Activated naive CD4-positive, alpha-beta T cell (primary cell): ENCODE measurements at places on chromosomes 6 and 20.

DNA sequence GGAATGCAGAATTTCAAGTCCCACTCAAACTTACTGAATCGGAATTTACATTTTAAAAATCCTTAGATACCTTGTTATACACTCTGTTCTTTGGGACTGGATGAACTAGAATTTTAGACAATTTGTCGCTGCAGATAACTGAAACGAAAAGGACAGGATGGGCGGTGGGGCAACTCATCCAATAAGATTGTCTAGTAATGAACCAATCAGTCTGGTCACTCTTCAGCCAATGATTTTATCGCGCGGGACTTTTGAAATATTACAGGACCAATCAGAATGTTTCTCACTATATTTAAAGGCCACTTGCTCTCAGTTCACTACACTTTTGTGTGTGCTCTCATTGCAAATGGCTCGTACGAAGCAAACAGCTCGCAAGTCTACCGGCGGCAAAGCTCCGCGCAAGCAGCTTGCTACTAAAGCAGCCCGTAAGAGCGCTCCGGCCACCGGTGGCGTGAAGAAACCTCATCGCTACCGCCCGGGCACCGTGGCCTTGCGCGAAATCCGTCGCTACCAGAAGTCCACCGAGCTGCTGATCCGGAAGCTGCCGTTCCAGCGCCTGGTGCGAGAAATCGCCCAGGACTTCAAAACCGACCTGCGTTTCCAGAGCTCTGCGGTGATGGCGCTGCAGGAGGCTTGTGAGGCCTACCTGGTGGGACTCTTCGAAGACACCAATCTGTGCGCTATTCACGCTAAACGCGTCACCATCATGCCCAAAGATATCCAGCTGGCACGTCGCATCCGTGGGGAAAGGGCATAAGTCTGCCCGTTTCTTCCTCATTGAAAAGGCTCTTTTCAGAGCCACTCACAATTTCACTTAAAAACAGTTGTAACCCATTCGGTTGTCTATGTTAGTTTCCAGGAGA, 41.9 kb upstream of the HFE start:
- no peak for DNase-seq

DNA sequence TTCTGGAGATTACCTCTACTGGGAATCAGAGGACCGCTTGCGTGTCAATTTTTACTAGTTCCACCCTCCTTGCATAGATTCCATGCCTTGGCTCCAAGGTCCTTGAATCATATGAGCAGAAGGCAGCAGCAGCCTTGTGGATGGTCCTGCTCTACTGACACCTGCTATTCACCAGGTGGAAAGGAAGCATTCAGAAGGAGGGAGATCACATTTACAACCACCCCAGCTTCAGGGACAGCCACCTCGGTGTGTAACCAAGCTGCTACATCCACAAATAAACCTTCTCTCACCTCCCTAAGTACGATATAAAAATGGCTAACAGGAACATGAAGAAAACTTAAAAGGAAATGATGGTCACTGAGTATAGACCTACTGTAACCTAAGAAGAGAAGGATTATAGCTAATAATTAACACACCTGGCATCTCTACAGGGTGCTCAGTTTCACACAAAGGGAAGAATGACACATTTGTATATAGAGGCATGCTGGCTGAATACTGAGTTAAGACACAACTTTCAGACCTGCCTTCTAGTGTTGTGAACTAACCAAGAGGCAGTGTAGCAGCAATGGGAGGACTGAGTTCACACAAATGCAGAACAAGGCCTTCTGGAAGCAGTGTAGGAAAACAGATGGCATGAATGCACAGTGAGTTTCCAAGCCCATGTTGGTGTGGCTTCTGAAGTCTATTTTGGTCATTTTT, 46.3 kb upstream of the SRPK1 start:
- no peak for DNase-seq

- DNase-seq: no peak
Measured at GRCh38 chr20:34970193-34970840, 14.6 kb downstream of the MYH7B start.

- no peak for DNase-seq
Measured at GRCh38 chr6:33112148-33112547, 36.4 kb downstream of the HLA-DPB1 start.

GRCh38 chr6:3916211-3916610, 67.0 kb downstream of the FAM50B start:
- DNase-seq: no peak

DNA sequence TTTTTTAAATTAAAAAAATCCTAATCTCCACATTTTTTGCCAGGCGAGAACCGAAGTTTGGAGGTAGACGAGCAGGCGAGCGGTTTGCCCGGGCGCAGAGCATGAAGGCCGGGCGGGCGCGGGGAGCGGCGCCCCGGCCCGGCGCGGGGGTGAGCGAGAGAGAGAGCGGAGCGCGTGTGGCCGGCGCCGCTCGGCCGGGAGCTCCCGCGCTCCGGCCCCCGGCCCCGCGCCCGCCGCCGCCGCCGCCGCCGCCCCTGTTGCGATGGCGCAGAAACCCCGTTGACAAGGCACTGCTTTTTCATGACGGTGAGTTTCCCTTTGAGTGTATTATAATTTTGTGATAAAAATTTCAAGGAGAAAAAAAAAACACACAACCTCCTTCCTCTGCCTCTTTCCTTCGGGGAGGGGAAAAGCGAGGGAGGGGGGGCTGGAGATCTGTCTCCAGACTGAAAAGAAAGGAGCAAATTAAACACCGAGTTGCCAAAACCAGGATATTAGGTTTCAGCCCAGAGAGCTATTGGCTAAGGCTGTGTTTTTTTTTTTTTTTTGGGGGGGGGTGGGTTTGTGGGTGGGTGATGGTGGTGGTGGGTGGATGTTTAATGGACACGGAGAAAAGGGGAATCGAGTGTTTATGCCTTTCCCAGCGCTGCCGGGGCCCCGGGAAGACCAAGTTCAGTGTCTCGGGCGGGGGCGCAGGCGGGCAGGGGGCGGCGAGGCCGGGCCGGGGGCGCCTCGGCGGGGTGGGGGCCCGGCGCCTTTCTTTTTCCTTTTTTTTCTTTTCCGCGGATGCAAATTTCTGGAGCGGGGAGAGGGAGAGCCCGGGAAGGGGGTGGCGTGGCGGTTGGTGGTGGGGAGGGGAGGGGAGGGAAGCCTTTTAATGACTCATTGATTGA, at the start of gene BICRAL:
TSS of gene BICRAL (plus strand) at position 257 of the 893 bp plus-strand sequence. CDS start 39,971 bp downstream, outside the sequence.
- DNase-seq: peak; percentile 43

GRCh38 chr6:130697995-130698535, 129.1 kb upstream of the SMLR1 start:
- DNase-seq: no peak

GRCh38 chr6:56794421-56794820, 151.7 kb upstream of the DST start:
- DNase-seq: no peak

DNA sequence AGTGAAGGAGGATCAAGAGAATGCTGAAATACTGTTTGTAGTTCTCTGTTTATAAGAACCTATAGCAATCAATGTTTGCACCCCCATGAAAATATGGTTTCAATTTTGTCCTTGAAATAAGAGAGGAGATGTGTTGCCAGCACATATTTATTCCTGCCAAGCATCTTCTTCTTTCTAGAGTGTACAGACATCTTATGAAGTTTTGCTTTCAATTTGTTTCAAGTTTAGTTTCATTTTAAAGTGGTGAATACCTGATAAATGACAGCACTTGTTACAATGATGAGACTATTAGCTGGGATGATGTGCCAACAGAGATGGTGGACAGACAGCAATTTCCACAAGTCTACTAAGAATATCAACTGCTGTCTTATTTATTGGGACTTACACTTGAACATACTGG, 39.2 kb upstream of the CENPW start:
- DNase-seq: no peak

- DNase-seq: no peak
Measured at GRCh38 chr6:11852061-11852651, 73.6 kb upstream of the ADTRP start.

GRCh38 chr20:22533823-22534751, 50.3 kb downstream of the FOXA2 start:
- no peak for DNase-seq

GRCh38 chr20:47295921-47296426, 60.5 kb downstream of the ZMYND8 start:
- DNase-seq: no peak

- DNase-seq: no peak
Measured at GRCh38 chr6:135496800-135497411, 634 bp downstream of the AHI1 start.

- DNase-seq: no peak
Measured at GRCh38 chr6:161682982-161683381, 409.1 kb upstream of the AGPAT4 start.

DNA sequence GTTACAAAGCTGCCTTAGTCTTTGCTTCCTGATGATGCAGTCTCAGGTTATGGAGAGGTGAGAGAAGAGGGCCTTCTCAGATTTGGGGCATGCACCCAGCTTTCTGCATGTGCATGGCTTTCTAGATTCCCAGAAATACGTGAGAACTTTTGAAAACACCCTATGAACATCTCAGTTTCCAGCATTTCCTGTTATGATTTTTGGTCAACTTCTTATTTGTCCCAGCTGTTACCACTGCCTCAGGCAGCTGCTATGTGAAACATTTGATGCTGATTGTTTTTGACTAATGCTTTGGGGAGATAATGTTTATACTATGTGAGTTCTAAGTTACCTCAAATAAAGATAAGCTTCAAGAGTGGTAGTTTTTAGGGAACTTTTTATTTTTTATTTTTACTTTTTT, 9.5 kb upstream of the SNAP25 start:
- DNase-seq: no peak

DNA sequence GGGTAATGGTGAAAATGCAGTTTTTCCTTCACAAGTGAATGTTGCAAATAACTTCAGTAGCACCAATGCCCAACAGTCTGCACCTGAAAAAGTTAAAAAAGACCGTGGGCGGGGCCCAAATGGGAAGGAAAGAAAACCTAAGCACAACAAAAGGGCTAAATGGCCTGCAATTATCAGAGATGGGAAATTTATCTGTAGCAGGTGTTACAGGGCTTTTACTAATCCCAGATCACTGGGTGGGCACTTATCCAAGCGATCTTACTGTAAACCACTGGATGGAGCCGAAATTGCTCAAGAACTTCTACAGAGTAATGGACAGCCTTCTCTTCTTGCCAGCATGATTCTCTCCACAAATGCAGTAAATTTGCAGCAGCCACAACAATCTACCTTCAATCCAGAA, 64.8 kb upstream of the SMIM8 start:
- no peak for DNase-seq

GRCh38 chr20:51760905-51761546, 7.2 kb downstream of the ATP9A start:
- DNase-seq: no peak

DNA sequence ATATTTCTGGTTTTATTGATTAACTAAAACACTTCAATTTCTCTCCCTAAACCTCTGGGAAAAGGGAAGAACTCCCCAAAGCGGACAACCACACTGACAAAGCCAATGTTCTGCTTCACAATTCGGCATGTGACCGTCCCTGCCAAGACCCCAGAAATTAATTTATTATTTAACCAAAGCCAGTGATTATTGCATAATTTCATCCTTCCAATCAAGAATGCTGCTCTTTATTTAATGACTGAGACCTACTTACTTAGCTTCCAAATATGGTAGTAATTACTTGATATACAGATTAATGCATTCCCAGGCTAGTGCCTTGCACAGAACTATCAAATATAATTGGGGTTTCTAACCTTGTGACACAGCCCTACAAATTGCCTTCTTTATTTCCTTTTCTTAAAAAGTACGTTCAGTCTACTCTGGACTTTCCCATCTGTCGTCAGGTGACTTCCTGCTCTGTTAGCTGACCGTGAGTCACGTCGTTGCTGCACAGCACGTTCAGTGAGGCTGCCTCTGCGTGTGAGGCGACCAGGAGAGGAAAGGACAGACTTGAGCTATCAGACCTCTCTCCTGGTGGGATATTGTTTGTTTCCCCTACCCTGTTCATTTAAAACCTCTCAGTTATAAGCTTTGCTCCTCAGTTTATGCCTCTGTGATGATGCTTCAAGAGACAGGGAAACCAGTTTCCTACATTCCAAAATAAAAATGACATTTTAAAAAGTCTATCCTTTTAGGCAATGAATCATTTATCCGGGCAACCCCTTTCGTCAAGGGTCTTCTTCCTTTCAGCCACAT, 55.7 kb upstream of the TNFAIP3 start:
- DNase-seq: peak; percentile 37

- DNase-seq: peak; percentile 60
Measured at GRCh38 chr20:1313236-1313964, 15.5 kb downstream of the SDCBP2 start.

GRCh38 chr6:131001945-131002660, 60.9 kb downstream of the EPB41L2 start:
- no peak for DNase-seq

GRCh38 chr6:4608361-4609115, 167.7 kb upstream of the CDYL start:
- no peak for DNase-seq

DNA sequence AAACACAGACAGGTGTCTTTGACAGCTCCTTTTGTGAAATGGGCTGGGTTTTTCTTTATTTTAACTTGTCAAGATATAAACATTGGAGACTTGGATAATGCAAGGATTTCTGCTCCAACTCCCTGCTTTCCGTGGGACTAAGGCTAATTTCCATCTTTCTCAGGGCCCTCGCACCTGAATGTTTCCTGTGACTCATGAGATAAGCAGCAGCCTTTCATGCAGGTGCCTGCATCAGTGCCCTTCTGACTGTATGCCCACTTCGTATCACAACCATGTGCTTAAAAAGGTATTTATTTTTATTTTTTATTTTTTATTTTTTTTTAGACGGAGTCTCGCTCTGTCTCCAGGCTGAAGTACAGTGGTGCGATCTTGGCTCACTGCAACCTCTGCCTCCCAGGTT, 736.1 kb downstream of the DOK5 start:
- no peak for DNase-seq

DNA sequence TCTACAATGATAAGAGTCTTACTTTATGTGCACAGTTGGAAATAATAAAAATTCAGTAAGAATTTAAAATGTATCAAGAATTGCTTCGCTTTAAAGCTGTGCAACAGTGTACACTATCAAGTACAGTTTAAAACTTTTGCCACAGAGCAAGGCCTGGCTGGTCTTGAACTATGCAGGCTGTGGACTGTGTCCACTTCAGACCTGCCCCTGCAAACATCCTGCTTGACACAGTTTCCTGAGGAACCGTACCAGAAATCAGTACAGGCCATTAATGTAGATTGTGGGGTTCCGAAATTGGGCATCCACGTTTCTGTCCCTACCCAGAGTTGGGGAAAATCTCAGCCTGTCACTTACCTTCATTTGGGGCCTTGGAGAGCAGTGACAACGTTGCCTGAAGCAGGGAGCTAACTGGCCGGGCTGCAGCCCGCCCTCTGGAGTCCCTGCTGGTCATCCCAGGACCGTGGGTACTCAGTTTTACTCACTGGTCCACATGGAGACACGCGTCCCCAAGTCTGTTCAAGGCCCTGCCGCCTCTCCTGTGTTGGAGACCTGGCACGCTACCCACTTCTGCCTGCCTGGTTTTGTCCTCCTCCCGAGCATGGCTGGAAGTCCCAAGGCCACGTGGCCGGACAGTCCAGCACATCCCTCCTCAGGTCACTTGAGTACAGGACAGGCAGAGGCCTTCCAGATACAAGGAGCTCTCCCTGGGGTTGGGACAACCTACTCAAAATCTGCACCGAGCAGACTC, 8.4 kb downstream of the NINL start:
- DNase-seq: no peak

GRCh38 chr6:1418471-1419191, 29.3 kb downstream of the FOXF2 start:
- DNase-seq: no peak
